ENCODE measurements at places on chromosomes 7 and 10.

- no peak for DNase-seq
These were observed 229.5 kb downstream of the PTPRN2 start for GRCh38 chr7:158357898-158358821.

DNA sequence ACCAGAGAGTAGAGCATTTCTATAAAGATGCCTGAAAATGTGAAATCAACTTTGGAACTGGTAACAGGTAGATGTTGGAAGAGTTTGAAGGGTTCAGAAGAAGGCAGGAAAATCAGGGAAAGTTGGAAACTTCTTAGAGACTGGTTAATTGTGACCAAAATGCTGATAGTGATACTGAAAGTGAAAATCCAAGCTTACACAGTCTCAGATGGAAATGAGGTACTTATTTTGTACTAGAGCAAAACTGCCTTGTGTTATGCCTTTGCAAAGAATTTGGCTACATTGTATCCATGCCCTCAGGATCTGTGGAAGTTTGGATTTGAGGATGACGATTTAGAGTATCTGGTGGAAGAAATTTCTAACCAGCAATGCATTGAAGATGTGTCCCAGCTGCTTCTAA, 430.6 kb upstream of the KCND2 start:
- no peak for DNase-seq

- DNase-seq, result no peak
These were observed 19.0 kb upstream of the PRTFDC1 start for GRCh38 chr10:24971374-24971773.

- no peak for DNase-seq
These were observed 30.8 kb downstream of the LDB3 start for GRCh38 chr10:86699125-86699524.

DNA sequence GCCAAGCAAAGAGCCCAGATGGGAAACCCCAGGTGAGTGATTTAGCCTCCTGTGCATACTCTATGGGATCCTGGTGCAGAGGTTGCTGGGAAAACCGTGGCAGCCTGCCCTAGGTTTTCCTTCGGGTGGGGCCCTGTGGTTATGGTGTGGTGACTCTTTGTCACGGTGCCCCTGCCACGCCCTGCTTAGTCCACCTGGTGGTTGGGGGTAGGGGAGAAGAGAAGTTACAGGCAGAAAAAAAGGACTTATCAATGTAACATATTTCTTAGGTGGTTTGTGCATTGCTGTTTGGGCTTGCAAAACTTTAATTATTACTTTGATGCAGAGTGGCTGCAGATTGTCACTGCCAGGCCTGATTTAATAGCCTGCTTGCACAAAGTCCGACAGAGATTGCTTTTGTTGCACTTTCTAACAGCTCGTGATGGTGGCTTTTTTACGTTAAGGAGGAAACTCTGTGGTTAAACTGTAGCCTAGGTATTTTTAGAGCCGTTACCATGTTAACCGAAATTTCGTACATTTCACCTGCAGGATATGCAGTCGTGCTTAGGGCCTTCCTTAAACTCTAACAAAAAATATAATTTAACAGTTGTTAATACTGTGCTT, 197.4 kb downstream of the RNLS start:
- no peak for DNase-seq

- no peak for DNase-seq
These were observed 2.2 kb upstream of the ATP6V1F start for GRCh38 chr7:128860158-128861073.

- no peak for DNase-seq
These were observed 136.9 kb downstream of the SLIT1 start for GRCh38 chr10:97048649-97049427.

GRCh38 chr7:47678641-47679380, 96.9 kb upstream of the TNS3 start:
- no peak for DNase-seq

DNA sequence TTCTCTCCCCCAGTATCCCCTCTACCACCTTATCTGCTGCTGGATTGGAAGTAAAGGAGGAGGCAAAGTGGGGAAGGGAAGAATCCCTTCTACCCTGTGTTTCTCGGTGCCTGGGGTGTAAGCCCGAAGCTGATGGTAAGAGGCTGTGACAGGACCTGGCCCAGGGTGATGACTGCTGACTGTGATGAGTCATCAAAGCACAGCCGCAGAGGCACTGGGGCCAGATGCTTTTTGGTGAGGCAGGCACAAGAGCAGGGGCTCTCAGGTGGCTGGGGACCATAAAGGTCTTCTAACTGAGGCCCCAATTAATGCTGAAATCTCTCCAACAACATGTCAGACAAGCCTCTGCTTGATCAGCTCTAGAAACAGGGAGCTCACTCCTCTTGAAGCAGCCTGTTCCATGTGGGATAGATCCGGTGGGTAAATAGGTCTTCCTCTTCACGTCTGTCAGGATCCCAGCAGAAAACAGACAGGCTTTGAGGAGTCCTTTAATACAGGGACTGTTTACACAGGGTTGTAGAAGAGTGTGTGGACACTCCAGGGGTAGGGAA, 86.1 kb upstream of the PCBD1 start:
- no peak for DNase-seq

DNA sequence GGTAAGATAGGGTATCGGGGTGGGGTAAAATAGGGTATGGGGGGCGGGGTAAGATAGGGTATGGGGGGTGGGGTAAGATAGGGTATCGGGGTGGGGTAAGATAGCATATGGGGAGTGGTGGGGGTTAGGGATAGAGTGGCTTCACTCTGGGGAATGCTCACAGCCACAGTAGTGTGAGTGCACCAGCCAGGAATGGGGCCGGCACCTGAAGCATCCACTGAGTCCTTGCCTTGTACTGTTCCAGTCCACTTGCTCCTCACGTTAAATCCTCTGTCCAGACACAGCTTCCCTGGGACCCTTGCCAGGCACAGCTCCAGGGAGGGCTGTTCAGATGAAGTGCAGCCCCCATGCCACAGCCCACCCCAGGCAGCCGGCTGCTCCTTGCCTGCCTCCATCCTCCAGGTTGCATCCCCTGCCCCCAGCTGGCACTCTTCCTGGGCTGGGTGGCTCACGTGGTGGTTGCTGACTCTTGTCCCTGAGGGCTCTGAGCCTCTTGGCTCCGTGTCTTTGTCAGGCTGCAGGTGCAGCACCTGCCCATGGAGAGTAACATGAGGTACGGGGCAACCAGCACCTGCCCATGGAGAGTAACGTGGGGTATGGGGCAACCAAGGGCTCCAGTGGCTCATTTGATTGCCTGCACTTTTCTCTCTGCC, 268.4 kb downstream of the TCERG1L start:
- DNase-seq, result no peak

DNA sequence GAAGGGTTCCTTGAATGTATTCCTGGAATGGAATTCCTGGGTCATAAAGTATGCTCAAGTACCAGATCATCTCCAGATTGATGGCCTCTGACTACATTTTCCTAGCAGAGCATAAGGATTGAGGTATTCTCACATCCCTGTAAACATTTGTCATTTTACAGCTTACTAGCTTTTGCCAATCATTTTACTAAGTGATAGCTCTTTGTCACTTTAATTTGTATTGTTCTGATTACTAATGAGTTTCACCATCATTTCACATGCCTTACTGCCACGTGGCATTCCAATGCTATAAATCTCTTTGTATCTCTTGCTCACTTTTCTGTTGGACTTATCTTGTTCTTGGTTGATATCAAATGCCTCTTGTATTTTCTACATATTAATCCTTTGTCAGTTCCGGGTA, 68.6 kb upstream of the CACNB2 start:
- DNase-seq, result no peak

DNA sequence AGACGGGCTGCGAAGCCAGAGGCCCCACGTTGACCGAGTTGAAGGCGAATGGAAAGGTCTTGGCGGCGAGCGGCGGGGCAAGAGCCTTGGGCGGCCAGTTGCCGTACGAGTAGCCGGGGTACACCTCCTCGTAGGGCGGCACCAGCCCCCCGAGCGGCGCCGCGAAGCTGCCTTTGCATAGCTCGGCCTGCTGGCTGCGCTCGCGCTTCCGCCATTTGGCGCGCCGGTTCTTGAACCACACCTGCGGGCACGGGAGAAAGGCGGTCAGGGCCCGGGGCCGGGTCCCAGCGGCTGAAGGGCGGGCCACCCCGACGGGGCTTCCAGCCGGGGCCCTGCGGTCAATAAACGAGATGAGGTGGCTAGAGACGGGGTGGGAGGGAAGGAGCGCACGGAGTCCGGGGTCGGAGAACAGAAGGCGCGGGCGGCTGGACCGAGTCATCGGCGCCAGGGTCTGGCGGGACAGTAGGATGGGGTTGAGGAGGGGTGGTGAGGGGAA, 4.8 kb downstream of the ELOVL3 start:
- DNase-seq, result no peak

GRCh38 chr7:6438427-6438826, 9.3 kb downstream of the DAGLB start:
- no peak for DNase-seq

GRCh38 chr10:124349996-124350280, 68.8 kb downstream of the OAT start:
- no peak for DNase-seq

DNA sequence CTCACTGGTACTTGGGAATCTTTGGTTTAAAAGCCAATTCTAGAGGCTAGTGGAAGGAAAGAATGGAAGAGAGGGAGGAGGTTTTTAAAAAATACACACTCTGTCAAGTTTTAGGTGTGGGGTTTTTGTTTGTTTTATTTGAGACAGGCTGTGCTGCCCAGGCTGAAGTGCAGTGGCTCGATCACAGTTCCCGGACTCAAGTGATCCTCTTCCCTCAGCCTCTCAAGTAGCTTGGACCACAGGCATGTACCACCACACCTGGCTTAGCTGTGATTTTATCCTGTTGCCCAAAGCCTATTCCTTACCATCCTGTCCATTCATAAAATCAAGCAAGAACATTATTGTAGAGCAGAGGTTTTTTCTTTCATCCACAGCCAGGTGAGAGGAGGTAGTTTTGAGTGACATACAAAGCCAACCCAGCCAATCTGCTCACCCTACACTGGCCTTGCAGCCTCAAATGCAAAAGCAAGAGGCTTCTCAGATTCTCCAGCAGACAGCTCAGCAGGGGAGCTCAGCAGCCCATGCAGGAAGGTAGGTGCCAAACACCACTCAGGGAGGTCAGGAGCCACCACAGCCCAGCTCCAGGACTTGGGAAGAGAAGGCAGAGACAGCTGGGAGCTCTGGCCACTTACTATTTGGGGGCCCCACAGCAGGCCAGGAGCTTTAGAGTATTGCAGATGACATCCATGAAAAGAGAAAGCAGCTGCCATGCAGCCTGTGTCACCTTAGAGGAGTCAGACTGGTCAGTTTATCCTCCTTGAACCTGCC, 65.8 kb downstream of the TMEM209 start:
- DNase-seq, result no peak

- no peak for DNase-seq
These were observed 10.8 kb downstream of the UROS start for GRCh38 chr10:125812128-125812750.

DNA sequence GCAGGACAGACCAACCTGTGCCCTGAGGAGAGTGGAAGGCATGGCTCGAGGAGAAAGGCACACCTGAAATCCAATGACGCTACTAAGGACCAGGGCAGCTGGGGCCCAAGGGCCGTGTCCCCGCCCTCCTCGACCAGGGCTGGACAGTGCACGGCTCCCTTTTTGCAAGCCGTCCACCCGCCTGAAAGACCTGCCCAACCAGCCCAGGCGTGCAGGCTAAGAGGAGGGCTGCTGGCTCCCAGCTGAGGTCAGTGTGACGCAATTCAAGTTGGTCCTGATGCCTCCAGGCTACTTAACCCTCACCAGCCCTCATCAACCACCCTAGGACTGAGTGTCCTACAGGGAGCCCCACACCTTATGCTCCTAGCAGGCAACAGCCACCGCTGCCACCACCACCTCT, 69.3 kb downstream of the DLG5 start:
- no peak for DNase-seq

DNA sequence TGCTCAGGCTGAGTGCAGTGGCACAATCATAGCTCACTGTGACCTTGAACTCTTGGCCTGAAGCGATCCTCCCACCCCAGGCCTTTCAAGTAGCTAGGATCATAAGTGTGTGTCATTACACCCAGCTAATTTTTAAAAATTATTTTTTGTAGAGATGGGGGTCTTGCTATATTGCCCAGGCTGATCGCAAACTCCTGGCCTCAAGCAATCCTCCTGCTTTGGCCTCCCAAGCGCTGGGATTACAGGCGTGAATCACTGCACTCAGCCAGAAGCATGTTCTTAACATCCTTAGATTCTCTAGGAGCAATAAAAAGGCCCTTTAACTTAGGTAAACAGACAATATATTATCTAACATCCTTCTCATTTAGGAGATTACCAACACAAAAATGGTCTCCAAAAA, 38.3 kb upstream of the EFCAB10 start:
- no peak for DNase-seq

- no peak for DNase-seq
These were observed 136.4 kb downstream of the SDK1 start for GRCh38 chr7:3437467-3437866.

- no peak for DNase-seq
These were observed 72.9 kb upstream of the CAV2 start for GRCh38 chr7:116426428-116427156.

DNA sequence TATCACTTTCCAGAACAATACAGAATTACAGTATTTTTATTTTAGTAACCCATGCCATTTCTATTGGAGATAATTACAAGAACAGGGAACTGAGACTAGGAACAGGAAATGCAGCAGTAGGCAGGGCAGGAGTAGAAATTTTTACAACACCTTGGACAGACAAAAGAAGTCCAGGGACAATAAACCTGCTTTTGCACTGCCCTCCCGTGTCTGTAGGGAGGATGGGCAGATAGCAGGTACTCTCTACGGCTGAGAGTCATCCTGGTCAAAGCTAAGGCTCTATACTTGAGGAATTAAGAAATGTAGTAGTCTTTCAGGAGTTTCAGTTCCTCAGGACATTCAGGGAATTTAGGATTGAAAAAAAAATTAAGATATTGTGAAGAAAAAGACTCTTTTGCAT, 63.4 kb downstream of the VAX1 start:
- no peak for DNase-seq

DNA sequence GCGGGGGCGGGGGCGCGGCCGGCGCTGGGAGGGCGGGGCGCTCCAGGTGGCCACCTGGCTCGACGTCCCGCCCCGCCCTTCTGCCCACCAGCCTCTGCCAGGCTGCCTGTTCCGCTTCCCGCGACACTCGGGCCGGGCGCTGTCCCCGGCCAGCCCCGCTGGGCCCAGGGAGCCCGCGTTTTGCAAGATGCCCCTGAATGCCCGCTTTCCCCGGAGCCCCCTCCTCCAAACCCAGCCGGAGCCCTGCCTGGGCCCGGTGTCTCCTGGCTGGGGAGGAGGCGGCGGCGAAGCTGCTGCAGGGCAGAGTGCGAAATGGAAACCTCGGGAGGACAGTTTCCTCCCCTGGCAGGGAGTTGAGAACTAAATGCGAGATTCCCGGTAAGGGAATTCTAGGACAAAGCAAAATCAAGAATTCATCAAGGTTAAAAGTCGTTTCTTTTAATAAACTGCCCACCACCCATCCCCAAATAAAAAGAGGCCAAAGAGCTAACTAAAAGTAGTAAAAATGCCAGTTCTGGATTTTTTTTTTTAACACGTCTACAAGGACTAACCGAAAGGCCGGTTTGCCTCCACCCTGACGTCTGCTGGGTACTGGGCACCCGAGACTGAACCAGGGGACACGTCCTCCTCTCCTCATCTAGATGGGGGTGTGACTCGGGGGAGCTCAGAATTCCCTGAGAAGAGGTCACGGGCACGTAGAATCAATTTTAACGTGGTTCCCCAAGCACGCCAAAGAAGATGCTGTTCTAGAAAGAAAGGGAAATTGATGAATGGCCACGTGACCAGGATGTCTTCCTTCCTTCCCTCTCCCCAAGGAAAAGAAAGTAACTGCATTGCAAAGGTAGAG, 200.4 kb upstream of the NFE2L3 start:
- DNase-seq, result no peak
